CD8-positive, alpha-beta memory T cell (primary cell): ENCODE measurements at places on chromosomes 4 and X. TPM values are rescaled to one million over a fixed set of nuclear protein-coding genes. Genes with fewer than 3 reads are reported as not detected.

The MAGT1 gene
- total RNA-seq = 44.0 TPM

DNA sequence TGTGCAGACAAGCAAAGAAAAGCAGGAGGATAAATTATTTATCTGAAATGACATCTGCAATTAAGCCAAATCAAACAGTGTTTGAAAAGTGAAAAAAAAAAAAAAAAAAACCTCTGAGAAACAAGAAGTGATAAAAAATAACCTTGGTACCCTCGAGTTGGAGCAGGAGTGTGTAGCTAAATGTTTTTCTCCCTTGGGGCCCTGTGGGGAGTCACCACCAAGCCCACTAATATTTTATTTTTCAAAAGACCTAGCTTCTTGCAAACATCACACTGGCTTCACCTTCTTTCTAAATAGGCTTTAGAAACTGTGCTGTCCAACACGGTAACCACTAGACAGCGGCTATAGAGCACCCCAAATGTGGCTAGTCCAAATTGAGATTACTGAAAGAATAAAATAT is 47.7 kb downstream of the SNX25 start:
- no peak overlapping the region for H3K27ac ChIP-seq
- no peak for DNase-seq
- H3K4me3 ChIP-seq = no peak overlapping the region

DNA sequence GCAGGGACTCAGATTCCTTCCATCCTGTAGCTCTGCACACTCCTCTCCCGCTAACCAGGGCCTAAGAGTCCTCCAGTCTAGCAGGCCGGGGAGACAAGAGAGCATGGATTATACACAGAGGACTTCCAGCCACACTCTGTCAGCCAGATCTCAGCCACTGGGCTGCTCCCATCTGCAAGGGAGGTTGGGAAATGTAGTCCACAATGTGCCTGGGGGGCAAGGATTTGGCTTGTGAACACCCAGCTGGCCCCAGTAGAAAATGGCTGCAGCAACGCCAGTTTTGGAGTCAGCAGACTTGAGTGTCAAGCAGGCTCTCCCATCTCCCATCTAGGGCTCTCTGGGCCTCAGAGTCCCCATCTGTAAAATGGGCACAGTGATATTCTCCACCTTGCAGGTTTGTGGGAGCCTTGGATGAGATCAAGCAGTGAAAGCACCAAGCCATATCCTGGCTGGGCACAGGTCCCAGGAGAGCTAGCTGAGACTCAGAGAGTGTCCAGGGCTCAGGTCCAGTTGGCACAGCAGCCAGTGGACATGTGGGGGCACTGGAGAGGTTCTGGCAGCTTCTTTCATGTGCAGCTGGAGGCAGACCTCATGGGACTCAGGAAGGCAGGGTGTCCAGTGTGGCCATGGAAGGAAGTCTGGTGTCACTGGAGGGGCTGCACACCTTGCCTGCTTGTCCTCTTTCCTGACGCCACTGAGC is 14.6 kb downstream of the PSAPL1 start:
- H3K27me3 ChIP-seq = no peaks in the 10 kb centered on the region
- no peak overlapping the region for H3K4me3 ChIP-seq
- H3K4me1 ChIP-seq = no peaks in the 10 kb centered on the region
- no peak overlapping the region for H3K27ac ChIP-seq
- no peaks in the 10 kb centered on the region for H3K36me3 ChIP-seq

DNA sequence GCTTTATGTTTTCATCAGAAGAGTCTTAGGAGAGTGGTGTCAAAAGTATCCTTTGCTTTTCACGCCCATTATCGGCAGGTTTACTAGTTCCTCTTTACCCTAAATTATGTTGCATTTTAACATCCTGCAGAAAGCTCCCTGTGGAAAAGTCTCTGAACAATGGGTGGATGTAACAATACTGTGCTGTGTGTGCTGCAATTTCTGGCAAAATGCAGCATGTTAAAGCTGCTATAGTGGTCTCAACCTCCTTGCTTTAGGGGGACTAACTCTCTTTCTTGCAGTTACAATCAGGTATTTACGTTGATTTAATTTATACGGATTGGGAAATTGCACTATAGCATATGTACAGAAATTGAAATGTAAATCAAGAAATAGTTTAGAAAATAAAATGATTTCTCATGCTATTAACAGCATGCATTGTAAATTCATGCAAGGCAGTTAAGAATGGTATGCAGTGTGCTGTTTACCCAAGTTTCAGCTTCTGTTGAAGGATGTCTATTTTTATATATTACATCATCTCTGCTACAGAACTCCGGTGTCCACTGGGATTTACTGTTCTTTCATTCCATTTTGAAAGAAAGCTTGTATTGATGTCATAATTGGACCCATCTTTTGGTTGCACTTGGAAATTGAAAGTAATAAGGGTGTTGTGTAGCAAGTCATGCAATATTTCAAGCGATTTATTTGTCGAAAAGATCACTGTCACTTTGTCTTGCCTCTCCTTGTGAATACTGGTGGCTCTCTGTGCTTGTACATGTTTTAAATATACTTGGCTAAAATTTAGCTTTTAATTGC is 145.7 kb downstream of the RAPGEF2 start:
- no peak for DNase-seq
- H3K36me3 ChIP-seq = no peaks in the 10 kb centered on the region
- no peak overlapping the region for H3K4me3 ChIP-seq
- no peaks in the 10 kb centered on the region for H3K4me1 ChIP-seq
- no peaks in the 10 kb centered on the region for H3K27me3 ChIP-seq

DNA sequence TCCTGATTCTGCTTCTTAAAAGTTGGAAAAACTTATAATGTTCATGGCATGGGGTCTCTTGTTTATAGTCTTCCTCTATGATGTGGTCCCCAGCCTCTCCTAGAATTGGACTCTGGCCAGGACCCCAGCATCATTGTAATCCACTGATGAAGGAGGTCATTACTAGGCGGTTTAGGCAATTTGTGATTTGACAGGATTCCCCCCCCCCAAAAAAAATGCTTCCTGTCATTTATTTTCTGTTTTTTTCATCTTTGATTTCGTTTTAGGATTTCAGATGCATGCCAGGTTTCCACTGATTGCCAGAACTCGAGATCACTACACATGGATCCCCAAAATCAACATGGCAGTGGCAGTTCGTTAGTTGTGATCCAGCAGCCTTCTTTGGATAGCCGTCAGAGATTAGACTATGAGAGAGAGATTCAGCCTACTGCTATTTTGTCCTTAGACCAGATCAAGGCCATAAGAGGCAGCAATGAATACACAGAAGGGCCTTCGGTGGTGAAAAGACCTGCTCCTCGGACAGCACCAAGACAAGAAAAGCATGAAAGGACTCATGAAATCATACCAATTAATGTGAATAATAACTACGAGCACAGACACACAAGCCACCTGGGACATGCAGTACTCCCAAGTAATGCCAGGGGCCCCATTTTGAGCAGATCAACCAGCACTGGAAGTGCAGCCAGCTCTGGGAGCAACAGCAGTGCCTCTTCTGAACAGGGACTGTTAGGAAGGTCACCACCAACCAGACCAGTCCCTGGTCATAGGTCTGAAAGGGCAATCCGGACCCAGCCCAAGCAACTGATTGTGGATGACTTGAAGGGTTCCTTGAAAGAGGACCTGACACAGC is 4.9 kb downstream of the SPRY1 start:
- no peaks in the 10 kb centered on the region for H3K36me3 ChIP-seq
- H3K27me3 ChIP-seq = no peaks in the 10 kb centered on the region
- H3K4me3 ChIP-seq = no peak overlapping the region

- no peaks in the 10 kb centered on the region for H3K4me1 ChIP-seq
- H3K4me3 ChIP-seq = no peak overlapping the region
- H3K27ac ChIP-seq = no peak overlapping the region
- H3K27me3 ChIP-seq = no peaks in the 10 kb centered on the region
- no peak for DNase-seq
Observed at GRCh38 chr4:91973479-91974153, 330.1 kb upstream of the GRID2 start.

- no peak overlapping the region for H3K4me3 ChIP-seq
- peaks cover 94% of the 10 kb centered on the region for H3K4me1 ChIP-seq
- H3K36me3 ChIP-seq = no peaks in the 10 kb centered on the region
- no peak for DNase-seq
Observed at GRCh38 chr4:108140328-108140727, 28.4 kb downstream of the LEF1 start.
